Stimulated activated naive CD8-positive, alpha-beta T cell treated with anti-CD3 and anti-CD28 coated beads, Interleukin-15, amount 100 ng/mL, for 72 hours (primary cell): ENCODE measurements at places on chromosomes 5 and 9.

- DNase-seq, result no peak
Measured at GRCh38 chr5:58114324-58114723, 345.6 kb downstream of the PLK2 start.

DNA sequence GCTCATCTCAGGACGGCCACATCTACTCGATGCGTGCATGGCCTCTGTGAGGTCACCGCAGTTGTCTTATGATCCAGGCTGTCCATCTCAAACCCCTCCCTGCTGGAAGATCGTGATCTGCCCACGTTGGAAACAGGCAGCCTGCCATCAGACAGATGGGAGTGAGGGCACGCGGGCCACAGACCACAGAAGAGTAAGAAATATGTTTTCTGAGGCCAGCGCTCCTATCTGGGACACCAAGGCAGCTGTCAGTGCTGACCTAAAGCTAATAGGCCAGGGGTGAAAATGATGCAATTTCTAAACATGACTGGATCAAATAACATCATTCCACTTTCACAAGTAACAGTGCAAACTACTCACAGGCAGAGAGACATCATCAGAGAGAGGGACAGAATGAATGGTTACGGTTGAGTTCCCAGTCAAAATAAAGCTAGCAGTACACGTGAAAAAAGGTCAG is 57.1 kb upstream of the CER1 start:
- DNase-seq, result no peak

- no peak for DNase-seq
Measured at GRCh38 chr5:101531026-101531425, 627.9 kb upstream of the ST8SIA4 start.

DNA sequence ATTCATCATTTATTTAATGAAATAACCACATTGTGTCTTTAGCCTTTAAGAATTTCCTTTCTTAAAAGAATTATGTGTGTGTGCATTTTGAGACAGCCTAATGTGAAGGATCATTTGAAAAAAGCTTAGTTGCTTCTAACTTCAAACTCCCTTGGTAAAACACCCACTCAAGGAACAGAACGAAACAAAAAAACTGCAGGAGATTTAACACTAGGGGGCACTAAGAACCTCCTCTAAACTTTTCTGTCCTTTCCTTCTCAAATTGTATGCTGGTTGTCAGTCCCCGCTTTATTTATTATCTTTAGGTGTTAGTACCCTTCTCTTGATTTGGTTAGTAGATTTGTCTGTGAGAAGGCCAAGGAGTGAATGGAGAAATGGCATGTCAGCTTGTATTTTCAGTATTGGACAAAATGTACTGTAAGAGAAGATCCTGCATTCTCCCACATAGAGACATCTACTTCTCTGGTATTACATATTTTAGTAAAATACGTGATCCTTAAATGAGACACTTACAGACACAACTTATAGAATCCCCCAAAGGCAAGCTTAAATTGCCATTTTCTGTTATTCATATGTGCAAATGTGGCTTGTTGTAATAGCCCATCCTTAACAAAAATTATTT is 229.7 kb downstream of the MRPS30 start:
- no peak for DNase-seq

DNA sequence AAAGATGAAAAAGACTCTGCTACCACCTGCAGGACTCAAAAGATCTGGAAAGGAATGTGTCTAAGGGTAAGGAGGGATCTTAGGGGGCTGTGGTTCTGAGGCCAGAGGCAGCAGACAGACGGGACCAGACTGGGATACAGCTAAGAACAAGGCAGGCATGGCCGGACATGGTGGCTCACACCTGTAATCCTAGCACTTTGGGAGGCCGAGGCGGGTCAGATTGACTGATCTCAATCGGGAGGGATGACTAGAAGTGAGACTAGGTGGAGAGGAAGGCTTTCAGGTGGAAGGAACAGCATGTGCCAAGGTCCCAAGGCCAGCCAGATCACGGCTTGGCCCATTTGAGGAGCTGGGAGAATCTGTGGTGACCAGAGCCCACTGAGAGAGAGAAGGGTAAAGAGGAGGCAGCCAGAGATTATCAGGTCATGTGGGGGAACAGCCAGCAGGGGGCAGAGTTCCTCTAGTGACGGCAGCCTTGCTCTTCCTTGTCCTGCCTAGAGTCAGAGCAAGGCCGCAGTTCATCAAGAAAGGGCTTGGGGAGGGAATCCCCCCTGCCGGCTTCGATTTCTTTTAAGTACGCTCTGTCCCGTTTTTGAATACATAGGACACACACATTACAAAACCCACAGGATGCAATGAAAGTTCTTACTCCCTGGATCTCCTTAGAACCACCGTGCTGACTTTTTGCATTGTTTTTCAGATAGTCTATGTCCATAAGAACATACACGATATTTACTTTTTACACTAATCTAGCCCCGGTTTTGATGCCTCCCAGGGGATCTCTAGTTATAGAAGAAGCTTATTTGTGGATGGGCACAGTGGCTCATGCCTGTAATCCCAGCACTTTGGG is 2.6 kb upstream of the OLFML2A start:
- DNase-seq, result peak; percentile 84
